ENCODE measurements at places on chromosomes 1 and 21.

DNA sequence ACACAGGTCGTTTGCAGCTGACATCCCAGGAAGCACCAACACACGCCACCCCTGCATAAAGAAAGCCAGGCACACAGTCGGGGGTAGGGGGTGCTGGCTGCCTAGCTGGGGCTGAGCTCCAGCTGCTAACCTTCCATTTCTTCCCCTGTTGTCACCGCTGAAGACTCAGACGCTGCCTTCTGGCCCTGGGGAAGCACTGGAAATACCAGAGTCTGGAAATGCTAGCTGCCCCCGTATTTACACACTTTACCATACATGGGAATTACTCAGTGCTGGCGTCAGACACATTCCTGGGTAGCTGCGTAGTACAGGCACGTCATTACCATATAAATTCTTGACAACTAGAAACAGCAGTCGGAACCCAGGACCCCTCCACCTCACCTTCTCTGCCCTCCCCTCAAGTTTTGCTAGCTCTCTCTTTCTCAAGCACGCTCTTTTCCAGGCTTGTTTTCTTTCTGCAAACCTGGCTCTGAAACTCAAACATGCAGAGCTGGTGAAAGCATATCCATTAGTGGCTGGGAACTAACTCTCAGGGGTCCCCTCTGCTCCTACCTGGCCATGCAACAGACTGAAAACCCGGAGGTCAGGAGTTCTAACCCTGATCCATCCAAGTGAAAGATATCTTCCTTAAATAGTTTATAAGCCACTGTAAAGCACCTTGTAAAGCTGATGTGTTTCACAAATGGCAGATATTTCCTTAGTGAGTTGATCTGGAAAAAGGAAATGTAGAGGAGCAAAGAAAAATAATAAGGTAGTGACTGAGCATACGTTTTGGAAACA is 3.3 kb downstream of the CSRP1 start:
- DNase-seq, result no peak

- DNase-seq, result no peak
Measured at GRCh38 chr1:147807405-147807804, 47.0 kb upstream of the GJA5 start.

DNA sequence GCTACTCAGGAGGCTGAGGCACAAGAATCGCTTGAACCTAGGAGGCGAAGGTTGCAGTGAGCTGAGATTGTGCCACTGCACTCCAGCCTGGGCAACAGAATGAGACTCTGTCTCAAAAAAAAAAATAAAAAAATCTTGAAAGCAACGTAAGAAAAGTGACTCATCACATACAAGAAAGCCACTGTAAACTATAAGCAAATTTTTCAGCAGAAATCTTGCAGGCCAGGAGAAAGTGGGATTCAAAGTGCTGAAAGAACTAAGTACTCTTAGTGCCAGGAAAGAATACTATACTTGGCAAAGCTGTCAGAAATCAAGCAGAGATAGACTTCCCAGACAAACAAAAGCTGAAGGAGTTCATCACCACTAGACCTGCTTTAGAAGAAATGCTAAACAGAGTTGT is 4.4 kb upstream of the HMGN1 start:
- DNase-seq, result no peak

GRCh38 chr1:150621497-150622302 is 7.7 kb downstream of the ENSA start:
- peak; percentile 40 for DNase-seq

DNA sequence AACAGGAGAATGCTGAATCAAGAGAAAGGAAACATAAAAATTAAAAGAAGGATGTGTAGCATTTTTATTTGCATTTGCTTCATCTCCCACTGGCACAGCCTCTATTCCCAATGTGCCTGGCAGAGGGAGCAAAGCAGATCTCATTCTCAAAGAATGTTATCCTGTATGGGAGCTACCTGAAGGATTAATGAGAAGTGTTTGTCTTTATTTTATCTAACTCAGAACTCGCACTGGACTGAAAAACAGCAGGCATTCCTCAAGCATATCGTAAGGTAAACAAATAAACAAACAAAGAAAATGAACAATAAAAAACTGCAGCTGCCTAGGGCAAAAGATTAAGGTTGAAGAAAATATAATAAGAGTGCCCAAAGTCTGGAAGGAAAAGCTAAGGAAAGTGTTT is 12.7 kb upstream of the COL11A1 start:
- no peak for DNase-seq

GRCh38 chr1:232643251-232643650 is 13.3 kb upstream of the SIPA1L2 start:
- no peak for DNase-seq
